ENCODE measurements at places on chromosomes 6 and 20.

- DNase-seq: no peak
Observed at GRCh38 chr20:22382742-22383141, 201.6 kb downstream of the FOXA2 start.

DNA sequence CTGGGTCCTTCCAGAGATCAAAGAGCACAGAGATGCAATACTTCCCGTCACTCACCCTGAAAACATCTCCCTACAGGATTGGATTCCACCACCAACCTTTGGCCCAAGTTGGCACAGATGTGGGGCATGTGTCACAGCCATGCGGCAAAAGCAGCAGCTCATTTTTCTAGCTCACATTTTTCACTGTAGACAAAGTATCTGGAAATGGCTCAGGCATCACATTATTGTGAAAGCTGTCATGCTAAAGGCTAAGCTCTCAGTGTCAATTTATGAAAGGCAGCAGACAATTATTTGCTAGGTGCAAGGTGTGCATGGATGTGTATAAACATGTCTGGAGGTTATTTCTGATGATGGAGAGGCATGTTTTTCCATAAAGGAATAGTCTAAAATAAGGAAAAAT is 248.8 kb upstream of the PRND start:
- no peak for DNase-seq

DNA sequence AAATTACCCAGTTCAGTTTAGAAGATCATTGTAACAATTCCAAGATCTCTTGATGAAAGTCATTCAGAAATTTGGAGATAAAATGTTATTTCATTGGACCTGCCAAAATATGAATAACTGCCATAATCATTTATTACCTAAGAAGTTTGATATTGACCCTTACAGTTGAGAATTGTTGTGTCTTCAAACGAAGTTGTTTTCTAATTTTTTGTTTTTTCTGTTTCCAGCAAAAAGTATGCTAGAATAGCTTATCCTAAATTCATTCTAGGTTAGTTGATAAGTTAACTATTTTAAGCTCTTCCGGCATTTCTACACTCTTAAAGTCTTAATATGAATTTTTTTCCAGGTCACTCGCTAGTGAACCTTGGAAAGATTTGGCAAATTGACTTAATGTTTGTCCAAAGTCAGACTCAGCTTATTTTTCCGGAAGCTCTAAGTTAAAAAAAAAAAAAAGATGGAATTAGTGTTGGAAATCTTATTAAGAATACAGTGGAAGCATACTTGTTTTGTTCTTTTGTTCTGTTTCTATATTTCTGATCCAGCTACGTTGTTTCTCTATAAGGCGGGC is 28.9 kb downstream of the CYP24A1 start:
- no peak for DNase-seq

DNA sequence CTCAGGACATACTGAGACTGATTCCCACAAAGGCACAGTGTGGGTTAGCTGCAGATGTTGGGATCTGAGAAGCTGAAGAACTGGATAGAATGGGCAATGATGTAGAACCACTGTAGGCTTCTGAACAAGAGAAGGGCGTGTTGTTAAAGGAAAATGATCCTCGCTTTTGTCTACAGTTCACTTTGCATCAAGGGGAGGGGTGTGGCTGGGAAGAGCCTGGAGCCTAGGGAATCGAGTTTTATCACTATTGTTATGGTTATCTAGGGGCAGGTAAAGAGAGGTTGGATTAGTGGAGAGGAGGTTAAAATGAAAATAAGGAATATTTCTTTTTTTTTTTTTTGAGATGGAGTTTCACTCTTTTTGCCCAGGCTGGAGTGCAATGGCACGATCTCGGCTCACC is 768.1 kb downstream of the KIF16B start:
- no peak for DNase-seq

- DNase-seq: no peak
Observed at GRCh38 chr6:123062670-123063069, 66.6 kb downstream of the CLVS2 start.

DNA sequence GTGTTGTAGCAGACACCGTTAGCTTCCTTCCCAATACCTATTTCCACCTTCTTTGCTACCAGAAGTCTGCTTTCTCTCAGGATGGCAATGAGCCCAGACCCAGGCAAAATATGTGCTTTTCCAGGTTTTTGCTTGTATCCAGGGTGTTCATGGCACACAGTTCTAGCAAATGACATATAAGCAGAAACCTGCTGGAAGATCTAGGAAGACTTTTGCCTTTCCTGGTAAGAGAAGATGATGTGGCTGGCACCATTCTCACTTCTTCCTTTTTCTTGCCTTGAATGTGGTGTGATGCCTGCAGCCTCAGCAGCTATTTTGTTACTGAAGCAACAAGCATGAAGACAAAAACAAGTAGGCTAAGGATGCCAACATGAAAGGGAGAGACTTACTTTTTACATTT is 19.2 kb upstream of the TBC1D22B start:
- DNase-seq: no peak

- no peak for DNase-seq
Observed at GRCh38 chr6:42217157-42217518, 523 bp downstream of the MRPS10 start.

GRCh38 chr6:101931766-101932165 is 538.3 kb downstream of the GRIK2 start:
- DNase-seq: no peak

- DNase-seq: no peak
Observed at GRCh38 chr20:59850018-59850641, 83.3 kb downstream of the SYCP2 start.

GRCh38 chr6:90644492-90644891 is 57.6 kb upstream of the MAP3K7 start:
- DNase-seq: no peak

GRCh38 chr6:45928721-45929305 is 86.8 kb downstream of the CLIC5 start:
- no peak for DNase-seq

- no peak for DNase-seq
Observed at GRCh38 chr6:34576286-34576955, 20.3 kb upstream of the SPDEF start.

DNA sequence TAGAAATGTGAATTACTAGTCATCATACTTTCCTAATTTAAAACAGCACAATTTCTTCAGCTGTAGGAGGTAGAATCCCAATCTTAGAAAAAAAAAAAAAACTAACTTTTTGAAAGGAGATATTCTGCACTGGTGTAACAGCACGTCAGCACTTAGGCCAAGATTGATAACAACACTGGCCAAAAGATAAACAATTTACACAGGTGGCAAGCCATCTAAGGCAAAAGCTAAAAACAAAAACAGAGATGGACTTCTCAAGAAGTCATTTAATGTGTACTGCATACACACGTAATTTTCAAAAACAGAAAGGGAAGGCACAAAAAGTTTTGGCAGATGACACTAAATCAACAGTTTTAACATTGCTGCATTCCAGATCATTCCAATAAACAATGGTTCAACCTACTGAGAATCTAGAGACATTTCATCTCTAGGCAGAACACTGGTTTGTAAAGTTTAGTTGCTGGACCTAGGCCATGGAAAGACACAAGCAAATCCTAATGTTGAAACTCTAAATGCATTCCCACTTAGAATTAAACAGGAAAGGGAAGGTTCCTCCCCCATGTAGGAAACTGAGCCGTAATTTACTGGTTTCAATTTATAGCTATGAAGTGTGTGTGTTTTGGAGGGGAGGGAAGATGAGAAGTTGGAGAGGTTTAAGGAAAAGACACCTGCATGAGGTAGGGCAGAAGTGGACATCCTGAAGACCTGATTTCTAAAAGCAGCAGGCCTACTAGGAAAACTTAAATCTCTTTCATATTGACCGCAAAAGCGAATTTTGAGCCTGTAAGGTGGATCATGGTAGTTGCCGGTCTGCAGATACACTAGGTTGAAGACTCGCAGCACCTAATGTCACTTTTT is 1.3 kb downstream of the GCLC start:
- DNase-seq: no peak

DNA sequence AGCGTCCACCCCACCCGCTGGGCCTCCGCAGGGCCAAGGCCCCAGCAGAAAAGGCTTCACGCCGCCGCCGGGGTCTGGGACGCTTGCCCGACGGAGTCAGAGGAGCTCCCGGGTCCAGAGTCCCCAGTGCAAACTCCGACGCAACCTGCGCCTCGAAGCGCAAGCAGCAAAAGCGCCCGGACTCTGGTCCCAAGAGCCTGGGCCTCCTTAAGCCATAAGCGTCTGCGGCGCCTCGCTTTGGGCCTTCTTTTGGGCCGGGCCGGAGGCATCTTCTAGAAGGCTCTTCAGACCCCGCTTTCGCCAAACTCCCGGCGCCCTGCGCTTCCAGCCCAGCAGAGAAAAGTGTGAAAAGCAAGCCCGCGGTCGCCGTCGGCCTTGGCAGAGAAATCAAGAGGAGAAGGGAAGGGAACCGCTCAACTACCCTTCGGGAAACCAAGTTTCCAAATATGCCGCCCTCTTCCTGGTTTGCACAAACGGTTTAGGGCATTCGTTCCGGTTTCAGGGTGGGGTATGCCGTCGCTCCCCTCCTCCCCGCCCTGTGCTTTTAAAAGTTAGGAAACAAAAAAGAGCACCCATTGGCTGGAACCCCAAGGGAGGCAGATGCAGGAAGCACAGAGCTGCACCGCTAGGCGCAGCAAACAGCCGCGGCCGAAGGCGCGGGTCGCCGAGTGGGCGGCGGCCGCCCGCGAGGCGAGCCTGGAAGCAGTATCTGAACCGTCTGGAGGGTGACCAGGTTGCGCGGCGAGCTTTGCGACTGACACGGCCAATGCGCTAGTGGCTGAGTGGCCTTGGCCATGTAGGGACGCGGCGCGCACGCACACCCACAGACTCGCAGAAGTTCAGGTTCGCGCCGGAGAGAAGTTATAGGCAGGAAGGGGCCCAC is 1.2 kb downstream of the TBX18 start:
- no peak for DNase-seq

- no peak for DNase-seq
Observed at GRCh38 chr6:129929433-129929832, 68.3 kb upstream of the TMEM244 start.

- no peak for DNase-seq
Observed at GRCh38 chr6:51531623-51532022, 555.8 kb downstream of the PKHD1 start.

DNA sequence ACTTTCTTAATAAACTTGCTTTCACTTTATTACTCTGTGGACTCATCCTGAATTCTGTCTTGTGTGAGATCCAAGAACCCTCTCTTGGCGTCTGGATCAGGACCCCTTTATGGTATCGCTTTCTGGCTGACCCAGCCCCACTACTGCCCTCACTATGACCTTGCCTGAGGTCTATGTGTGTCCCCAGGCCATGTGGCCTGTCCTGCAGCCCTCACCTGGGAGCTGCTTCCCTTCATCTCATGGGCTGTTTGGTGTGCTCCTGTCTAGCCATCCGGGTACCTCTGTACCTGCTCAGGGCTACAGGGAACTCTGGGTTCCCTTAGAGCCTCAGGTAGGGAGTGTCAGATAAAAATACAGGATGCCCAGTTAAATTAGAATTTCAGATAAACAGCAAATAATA is 94.5 kb downstream of the SCP2D1 start:
- DNase-seq: no peak

DNA sequence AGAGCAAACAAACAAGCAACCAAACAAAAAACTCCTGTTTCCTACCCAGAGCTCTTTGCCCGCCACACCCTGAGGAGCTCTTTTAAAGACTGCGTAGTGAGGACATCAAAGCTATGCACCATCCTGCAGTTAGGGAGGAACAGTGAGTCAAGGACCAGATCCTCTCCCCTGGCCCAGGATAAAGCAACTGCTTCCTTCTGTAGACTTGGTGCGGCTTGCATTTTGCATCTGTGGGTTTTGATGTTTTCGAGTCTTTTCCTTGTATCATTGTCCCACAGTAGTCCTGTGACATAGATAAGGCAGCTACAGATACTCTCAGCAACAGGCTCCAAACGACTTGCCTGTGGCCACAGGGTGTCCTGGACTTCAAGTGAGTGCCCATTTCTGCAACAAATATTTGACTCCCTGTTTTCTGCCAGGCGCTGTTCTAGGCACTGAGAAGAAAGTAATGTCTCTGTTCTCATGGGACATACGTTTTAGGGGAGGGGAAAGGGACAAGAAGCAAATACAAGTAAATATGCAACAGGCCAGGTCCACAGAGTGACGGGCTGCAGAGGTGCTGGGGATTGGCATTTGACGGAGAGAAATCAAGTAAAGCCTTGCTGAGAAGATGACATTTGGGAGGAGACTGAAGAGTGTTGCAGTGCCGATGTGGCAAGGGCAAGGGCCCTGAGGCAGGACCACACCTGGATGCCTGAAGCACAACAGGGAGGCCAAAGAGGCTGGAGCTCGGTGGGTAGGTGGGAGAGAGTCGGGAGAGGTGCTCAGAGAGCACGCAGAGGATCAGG is 35.9 kb upstream of the MAP3K4 start:
- no peak for DNase-seq

- no peak for DNase-seq
Observed at GRCh38 chr6:90136837-90137568, 159.6 kb downstream of the BACH2 start.

GRCh38 chr20:25529295-25529951 is 55.9 kb downstream of the NINL start:
- DNase-seq: no peak

DNA sequence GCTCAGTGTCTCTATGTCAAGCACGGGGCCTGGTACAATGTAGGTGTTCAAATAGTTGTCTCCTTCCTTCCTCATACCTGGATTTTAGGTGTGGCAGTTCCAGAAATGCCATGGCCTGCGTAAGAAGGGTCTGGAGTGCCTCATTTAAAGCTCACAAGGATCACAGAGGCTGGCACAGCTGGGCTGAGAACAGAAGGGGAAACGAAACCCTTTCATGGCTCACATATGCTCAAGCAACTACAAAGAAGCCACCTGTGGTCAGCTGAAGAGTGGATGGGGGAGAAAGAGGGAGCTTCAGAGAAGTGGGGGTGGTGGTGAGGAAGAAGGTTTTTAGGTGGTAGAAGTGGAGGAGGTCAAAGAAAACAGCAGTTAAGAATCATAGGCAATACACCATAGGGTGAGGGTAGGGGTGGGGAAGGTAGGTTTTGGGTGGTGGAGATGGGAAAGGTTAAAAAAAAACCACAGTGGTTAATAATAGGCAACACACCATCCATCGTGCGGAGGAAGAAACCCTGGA is 17.0 kb upstream of the TOP1 start:
- no peak for DNase-seq

- no peak for DNase-seq
Observed at GRCh38 chr6:37584654-37585522, 85.2 kb upstream of the CCDC167 start.

GRCh38 chr6:4472969-4473642 is 303.1 kb upstream of the CDYL start:
- DNase-seq: no peak

DNA sequence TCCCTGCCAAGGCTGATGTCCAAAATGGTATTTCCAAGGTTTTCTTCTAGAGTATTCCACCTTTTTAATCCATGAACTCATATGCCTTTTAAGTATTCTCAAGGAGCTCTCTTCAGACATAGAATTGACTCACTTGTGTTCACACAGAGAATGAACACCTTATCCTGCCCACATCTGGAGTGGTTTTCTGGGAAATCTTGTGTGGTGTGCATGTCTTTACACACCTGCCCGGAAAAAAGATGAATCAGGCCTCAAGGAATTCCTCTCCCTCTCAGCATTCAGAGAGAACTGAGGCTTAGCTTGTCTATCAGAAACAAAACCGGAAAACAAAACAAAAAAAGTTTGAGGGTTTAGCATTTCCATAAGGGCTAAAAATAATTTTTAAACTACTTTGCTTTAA is 148.8 kb downstream of the TFAP2A start:
- DNase-seq: no peak

All from stimulated activated CD4-positive, alpha-beta T cell treated with anti-CD3 and anti-CD28 coated beads, Interleukin-1b, Interleukin-23, amount 100 ng/mL, for 48 hours (primary cell).